IPS DF 6.9 (cell line): ENCODE measurements at places on chromosomes 12 and 14.

GRCh38 chr14:93824518-93825234 is 36.4 kb upstream of the PRIMA1 start:
- no peak overlapping the region for H3K4me3 ChIP-seq
- no peaks in the 10 kb centered on the region for H3K36me3 ChIP-seq
- H3K27ac ChIP-seq = no peak overlapping the region

DNA sequence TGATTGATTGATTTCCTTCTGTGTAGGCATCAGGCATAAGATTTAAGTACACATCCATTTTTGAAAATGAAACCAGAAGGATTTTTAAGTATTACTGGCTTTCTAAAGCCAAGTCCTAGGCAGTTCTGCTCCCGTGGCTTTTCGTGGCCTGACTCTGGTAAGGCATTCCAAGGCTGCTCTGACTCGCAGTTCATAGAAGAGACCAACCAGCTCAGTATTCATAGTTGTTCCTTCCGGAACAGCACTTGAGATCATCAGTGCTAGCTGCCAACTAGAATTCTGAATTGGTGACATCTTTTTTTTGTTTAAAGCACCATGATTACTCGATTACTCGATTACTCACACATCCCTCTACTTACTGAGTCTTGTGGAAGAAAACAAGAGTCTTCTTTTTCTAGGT is 25.9 kb downstream of the SUDS3 start:
- no peak for DNase-seq
- no peak overlapping the region for H3K4me3 ChIP-seq
- H3K36me3 ChIP-seq = peaks cover 12% of the 10 kb centered on the region
- H3K27ac ChIP-seq = no peak overlapping the region
- no peaks in the 10 kb centered on the region for H3K27me3 ChIP-seq

GRCh38 chr12:67910360-67911274 is 78.6 kb upstream of the IFNG-AS1 start:
- H3K36me3 ChIP-seq = no peaks in the 10 kb centered on the region
- no peaks in the 10 kb centered on the region for H3K4me1 ChIP-seq
- no peak for DNase-seq
- H3K4me3 ChIP-seq = no peak overlapping the region

GRCh38 chr14:49114161-49114893 is 471.9 kb downstream of the RPS29 start:
- H3K27ac ChIP-seq = no peak overlapping the region
- no peaks in the 10 kb centered on the region for H3K27me3 ChIP-seq
- H3K4me3 ChIP-seq = no peak overlapping the region
- H3K4me1 ChIP-seq = no peaks in the 10 kb centered on the region
- H3K36me3 ChIP-seq = no peaks in the 10 kb centered on the region
- DNase-seq = no peak

DNA sequence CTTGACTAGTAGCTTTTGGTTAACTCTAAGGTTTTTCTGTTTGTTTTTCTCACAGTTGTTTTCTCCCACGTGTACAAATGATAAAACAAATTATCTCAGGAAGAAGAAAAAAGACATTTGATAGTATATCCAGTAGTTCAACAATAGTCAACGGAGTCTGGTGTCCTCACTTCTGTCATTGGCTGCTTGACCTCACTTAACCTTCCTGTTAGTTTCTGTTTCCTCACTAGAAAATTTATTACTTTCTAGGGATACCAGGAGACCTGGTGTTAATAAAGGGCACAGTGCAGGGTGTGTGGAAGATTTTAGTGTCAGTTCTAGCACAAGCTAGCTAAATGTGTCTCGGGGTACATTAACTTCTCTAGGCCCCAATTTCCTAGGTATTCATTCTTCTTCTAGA is 116.0 kb downstream of the PRKCH start:
- no peak overlapping the region for H3K4me3 ChIP-seq
- DNase-seq = no peak
- H3K27me3 ChIP-seq = no peaks in the 10 kb centered on the region
- H3K36me3 ChIP-seq = no peaks in the 10 kb centered on the region
- H3K27ac ChIP-seq = no peak overlapping the region
- H3K4me1 ChIP-seq = peaks cover 1% of the 10 kb centered on the region; the same call in 1 of the 2 replicates

DNA sequence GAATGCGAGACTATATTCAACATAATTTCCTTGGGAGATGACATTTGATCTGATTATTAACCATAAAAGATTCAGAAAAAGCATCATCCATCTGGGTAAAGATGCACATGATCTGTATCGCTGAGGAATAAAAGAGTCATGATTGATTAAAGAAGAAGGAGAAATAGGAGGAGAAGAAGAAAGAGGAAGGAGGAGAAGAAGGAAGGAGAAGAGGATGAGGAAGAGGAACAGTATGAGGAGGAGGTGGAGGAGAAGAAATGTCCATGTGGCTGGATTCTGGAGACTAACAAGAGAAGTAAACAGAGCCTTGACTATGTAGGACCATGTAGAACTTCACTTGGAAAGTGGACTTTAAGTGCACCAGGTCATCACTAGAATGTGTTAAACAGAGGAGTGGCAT is 947.4 kb downstream of the LRFN5 start:
- H3K27ac ChIP-seq = no peak overlapping the region
- no peaks in the 10 kb centered on the region for H3K36me3 ChIP-seq
- H3K4me1 ChIP-seq = no peaks in the 10 kb centered on the region
- H3K27me3 ChIP-seq = no peaks in the 10 kb centered on the region
- no peak for DNase-seq
- H3K4me3 ChIP-seq = no peak overlapping the region

DNA sequence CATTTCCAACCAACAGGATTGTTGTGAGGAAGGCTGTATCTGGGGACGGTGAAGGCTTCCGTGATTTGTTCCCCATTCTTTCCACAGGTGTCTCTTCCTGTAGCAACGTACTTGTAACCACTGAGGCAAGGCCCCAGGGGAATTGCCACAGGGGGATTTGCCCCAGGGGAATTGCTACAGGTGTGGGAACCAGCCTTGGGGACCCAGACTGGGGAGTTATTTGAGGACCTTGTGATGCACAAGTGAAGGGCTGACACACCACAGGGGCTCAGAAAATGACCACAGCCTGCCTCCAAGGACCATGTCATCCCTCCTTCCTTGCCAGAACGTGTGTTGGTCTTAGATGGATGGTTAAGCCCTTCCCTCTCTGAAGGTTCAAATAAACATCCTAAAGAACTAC is 131.4 kb upstream of the RGS6 start:
- H3K36me3 ChIP-seq = no peaks in the 10 kb centered on the region
- H3K27ac ChIP-seq = no peak overlapping the region
- H3K27me3 ChIP-seq = no peaks in the 10 kb centered on the region
- no peak for DNase-seq

- DNase-seq = no peak
- H3K27me3 ChIP-seq = no peaks in the 10 kb centered on the region
- H3K36me3 ChIP-seq = no peaks in the 10 kb centered on the region; the same call in 1 of the 2 replicates
- no peaks in the 10 kb centered on the region; the same call in 1 of the 2 replicates for H3K4me1 ChIP-seq
- H3K4me3 ChIP-seq = no peak overlapping the region
Measured at GRCh38 chr12:121288986-121289385, 7.5 kb downstream of the CAMKK2 start.

DNA sequence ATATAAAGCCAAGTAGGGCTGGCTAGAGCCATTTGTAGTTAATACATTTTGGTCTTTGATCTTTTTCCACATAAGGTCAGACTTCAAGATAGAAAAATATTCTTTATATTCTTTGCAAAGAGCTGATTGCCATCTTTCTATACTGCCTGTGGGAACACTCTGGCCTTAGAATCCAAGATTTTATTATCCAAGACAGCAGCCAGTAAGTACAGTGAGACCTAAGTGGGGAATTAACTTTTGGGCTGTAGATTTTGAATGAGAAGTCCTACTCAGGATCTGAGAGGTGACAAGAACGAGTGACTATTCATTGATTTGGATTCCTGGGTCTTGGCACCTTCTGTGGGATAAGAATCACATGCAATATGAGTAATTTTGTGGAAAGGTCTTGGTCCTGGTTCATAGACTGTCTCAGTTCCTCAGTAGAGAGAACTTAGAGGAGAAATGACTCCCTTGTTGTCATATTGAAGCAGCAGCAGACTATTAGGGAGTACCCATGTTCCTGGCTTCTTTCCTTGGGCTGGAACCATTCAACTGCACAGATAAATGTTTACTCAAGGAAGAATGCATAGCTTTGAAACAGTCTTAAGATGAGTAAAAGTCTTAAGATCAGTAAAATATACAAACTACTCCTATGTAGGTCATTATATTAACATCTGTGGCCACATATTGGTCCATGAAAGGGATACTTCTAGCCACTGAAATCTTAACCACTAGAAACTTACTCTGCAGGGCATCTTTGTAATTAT is 353.8 kb downstream of the RAD51B start:
- no peak overlapping the region for H3K27ac ChIP-seq
- no peaks in the 10 kb centered on the region for H3K27me3 ChIP-seq
- H3K36me3 ChIP-seq = no peaks in the 10 kb centered on the region

DNA sequence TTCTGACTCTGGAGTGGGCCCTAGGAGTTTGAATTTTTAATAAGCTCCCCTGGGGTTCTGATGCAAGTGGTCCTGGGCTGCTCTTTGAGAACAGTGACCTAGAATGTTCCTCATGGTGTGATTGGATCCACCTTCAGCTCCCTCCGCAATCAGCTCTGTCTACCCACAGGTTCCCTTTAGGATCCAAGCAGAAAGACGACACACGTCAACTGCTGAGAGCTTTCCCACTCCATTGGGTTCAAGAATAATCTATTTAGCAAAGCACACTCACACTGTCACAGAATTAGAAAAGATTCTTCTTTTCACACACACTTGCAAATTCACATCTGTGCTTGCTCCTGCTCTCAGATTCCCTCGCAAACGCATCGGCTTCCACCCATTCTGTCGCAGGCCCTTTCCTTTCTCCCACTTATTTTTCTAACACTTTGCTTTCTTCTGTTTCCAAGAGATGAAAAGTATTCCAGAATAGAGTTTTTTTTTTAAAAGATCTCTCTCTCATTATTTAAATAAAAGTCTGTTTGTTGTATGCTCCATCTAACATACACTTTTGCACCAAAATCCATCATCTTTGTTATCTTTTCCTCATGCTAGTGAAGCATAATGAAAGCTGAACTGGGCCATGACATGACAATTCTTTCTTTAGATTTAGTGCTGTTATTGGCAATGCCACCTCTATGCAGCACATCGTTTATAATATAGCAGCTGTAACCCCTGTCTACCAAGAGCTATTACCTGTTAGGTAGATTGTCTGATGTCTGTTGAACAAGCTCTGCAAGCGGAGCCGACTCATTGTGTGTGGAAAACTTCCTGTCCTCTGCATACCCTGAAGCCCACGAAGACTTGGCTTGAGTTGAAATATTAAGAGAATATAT is 73.1 kb downstream of the CACNA1C start:
- no peak overlapping the region for H3K4me3 ChIP-seq
- H3K4me1 ChIP-seq = no peaks in the 10 kb centered on the region; the same call in 1 of the 2 replicates
- H3K27ac ChIP-seq = no peak overlapping the region
- DNase-seq = no peak
- no peaks in the 10 kb centered on the region for H3K27me3 ChIP-seq

DNA sequence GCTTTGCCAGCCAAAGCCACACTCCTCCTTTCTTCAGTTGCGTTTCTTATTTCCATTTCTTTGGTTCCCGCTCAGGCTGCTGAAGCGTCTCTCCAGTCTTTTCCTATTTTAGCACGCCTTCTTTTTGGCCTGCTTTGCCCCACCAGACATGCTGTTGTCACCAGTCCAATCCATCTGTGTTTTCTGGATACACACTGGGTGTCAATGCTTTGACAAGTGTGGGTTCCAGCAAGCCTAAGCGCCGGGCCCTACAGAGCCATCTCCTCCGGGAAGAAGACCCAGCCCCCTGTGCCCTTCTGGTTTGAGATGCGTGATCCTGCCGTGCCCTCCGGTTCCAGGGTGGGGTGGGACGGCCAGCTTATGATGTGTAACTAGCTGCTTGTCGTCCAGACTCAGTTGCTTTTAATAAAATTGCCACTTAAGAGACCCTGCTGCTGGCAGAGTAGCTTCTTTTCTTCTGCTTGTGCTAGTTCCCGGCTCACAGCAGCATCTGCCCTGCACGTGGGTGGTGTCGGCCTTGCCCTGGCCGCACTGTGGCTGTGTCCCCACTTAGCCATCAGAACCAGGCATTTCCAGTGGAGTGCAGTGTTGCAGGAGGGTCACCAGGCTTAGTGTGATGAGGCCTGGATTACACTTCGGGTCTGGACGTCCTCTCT is 29.7 kb downstream of the EML1 start:
- peaks cover 4% of the 10 kb centered on the region for H3K4me1 ChIP-seq
- DNase-seq = no peak
- H3K36me3 ChIP-seq = no peaks in the 10 kb centered on the region
- H3K27ac ChIP-seq = no peak overlapping the region
- no peak overlapping the region for H3K4me3 ChIP-seq

DNA sequence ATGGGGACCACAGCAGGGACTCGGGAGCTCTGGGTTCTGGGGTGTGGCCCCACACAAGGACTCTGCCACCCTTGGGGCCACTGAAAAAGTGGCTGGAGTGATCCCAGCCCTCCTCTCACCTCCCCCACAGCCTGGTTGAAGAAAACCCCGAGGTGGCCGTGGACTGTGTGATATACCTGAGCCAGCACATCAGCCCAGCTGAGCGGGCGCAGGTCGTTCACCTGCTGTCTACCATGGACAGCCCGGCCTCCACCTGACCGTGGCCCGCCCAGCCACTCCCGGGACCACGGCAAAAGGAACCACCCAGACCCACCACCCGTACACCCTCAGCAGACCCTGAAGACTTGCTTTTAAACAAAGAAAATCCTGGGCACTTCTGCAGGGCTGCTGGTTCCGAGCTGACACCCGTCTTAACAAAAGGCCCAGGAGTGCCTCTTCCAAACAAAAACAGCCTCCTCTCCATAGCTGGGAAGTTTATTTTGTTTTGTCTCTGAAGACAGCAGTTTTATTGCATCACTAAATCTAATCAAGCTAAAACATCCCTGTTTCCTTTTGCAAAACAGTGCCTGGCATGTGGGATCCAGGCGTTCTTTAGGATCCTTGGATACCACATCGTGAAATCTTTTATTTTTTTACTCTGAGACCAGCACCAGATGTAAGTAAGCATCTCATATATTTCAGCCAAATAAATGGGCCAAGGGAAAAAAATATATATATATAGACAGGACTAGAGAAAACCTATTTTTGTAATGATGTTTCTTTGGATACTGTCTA is 42.8 kb downstream of the FOXN4 start:
- no peak for DNase-seq
- no peak overlapping the region for H3K4me3 ChIP-seq
- H3K36me3 ChIP-seq = no peaks in the 10 kb centered on the region
- H3K27me3 ChIP-seq = no peaks in the 10 kb centered on the region
- no peaks in the 10 kb centered on the region for H3K4me1 ChIP-seq

DNA sequence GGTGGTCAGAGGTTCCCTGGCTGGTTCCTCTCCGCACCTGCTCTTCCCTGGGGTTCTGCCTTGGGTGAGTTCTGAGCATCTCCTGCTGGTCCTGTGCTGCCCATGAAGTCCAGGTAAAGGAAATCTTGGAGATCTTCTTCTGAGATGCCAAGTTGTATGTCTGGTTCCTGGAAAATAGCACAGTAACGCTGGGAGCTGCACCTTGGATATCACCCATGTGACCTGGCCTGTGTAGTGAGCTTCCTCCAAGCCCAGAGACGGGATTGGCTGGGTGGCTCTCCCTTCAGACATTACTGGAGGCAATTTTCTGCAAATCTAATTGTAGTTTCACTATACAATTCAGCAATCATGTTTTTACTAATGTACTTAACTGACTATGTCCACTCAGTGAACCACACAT is 1281.1 kb downstream of the TMEM121 start:
- no peak overlapping the region for H3K27ac ChIP-seq
- H3K27me3 ChIP-seq = no peaks in the 10 kb centered on the region

- no peak for DNase-seq
- H3K27ac ChIP-seq = no peak overlapping the region
- no peak overlapping the region for H3K4me3 ChIP-seq
Measured at GRCh38 chr12:56339158-56339422, 406 bp downstream of the IL23A start.
